ENCODE measurements at places on chromosomes 11 and 22.

DNA sequence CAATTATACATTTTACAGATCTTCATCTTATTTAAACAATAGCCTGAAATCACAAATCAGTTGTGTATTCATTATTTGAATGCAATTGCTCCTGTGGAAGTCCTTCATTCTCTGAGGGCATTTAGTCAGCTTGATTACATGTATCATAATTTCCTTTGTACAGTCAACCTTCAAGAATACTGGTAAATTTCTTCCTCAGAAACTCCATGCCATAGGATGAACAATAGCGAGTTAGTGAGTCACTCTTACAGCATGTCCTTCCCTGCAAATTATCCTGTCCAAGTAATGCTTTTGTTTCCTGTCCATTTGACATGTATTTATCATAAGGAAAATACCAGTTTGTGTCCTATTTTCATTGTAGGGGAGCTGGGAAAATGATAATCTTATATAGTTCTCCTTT is 3.8 kb downstream of the OR10S1 start:
- no peak for DNase-seq

GRCh38 chr22:43925433-43926348 is 2.1 kb downstream of the PNPLA3 start:
- DNase-seq, result no peak

DNA sequence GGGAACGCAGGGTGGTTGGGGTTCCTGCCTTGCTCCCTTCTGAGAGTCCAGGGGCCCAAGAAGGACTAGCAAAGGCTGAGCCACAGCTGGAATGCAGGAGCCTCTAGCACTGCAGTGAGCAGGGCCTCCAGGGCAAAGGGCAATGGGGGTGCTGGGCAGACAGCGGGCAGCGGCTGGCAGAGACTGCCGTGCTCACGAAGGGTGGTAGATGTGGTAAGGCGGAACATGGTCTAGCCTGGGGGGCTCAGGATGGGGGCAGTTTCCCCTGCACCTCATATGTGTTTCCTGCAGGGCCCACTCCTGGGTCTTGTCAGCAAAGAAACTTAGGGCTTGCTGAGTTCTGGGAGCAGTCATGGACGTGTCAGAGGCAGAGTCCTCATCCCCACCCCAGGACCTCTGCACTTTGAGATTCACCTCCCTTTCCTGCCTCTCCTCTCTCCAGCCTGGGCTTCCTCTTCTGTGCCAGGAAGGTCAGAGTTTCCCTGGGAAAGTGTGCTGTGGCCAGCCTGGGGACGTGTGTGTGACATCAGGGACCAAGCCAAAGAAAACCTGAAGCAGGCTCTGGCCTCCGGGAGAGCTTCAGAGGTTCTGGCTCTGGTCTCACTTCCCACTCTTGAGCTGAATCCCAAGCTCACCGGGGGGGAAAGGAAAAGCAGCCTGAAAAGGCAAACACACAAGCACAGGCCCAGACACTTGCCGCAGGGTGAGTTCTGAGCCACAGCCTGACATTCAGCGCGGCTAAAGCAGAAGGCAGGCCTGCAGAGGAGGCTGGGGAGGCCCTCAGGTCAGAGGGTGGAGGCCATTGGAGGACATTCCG is 4.4 kb downstream of the MOGAT2 start:
- DNase-seq, result no peak

DNA sequence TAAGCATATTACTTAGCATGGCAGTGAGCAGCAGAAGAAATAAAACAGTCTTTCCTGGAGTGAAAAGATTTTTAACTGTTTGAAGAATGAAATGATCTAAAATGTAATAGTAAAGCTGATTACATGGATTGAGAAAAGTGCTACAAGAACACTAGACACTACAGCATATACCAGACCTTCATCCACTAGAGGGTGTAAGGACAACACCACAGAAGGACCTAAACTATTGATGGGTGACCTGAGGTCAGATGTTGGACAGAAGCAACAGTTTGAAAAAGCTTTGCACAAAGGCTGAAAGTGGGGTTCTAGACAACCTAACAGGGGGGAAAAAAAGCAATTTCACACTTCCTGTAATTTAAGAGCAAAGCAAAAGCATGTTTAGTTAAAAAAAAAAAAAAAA is 97.7 kb downstream of the RBFOX2 start:
- no peak for DNase-seq

GRCh38 chr11:69984457-69985261 is 93.5 kb upstream of the ANO1 start:
- no peak for DNase-seq

GRCh38 chr11:118881228-118881627 is 2.5 kb upstream of the CXCR5 start:
- peak; percentile 38 for DNase-seq

- DNase-seq, result no peak
Measured at GRCh38 chr11:2837096-2837601, 48.4 kb downstream of the CDKN1C start.

- no peak for DNase-seq
Measured at GRCh38 chr11:71977743-71978418, 20.8 kb upstream of the IL18BP start.

GRCh38 chr11:64260147-64260708 is 8.9 kb downstream of the PLCB3 start:
- DNase-seq, result no peak

DNA sequence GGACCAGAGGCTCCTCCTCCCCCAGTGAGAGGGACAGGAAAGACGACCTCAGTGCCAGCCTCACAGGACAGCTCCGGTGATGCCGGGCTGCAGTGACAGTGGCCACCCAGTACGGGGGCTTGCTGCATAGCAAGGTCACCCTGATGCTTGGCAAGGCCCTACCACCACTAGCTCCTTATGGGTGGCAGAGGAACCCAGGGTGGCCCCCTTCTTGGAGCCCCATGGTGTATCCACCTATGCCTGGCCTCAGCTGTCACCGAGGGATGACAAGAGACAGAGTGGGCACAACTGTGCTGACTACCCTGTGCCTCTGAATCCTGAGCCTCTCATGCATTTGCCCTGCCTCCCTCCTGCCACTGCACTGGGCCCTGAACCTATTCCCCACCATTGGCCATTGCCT is 809.2 kb downstream of the TBC1D22A start:
- DNase-seq, result no peak

- DNase-seq, result no peak
Measured at GRCh38 chr11:118275176-118275575, 11.1 kb upstream of the MPZL2 start.

DNA sequence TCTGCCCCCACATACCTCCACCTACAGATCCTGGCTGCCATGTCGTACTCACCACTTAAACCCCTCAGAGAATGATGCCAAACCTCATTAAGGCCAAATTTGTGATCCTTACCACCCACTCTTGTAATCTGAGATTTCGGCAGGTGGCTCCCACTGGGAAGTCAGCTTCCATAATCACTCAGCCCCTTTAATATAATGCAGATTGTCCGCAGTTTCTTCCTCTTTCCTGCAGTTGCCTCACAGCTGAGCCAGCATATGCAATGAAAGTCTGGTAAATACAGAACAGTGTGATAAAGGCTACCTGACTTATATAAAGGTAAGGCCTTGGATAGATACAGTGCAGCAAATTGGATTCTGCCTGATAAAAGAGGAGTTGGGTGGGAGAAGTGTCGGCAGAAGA is 515.2 kb upstream of the TENM4 start:
- DNase-seq, result no peak

DNA sequence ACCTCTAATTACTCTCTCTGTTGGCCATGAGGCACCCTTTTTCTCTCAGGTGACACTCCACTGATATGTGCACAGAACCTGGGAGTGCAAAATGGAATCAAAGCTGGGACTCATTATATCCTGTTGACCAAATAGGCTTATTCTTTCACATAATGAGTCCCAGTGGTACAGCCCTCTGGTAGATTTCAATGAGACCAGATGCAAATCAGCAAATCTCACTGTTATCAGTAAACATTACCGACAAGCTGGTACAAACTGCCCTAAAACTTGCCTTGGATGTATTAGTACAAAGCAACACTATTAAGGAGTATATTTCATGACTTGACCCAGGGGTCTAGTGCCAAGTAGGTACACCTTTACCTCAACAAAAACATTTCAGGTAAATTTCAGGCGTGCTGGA is 128.3 kb downstream of the DDX10 start:
- no peak for DNase-seq

DNA sequence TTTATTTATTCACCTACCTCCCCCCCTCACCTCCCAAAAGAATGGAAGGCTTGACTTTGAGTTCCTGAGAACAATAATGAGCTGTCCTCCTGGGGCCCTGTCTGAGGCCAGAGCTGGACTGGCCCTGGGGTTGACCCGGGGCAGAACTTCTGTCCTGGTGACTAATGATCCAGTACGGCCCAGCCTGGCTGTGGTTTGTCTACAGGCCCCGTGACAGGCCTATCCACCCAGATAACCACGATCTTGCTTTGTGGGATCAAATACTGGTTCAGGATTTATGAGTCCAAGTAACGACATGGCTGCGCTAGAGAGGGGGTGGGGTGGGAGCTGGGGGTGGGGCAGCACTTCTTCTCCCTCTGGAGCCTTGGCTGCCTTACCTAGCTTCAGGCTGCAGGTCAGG is 81.5 kb downstream of the WT1 start:
- no peak for DNase-seq
